H54 (cell line): ENCODE measurements at places on chromosomes 3 and 15.

- DNase-seq = no peak
Measured at GRCh38 chr3:129625072-129625874, 18.8 kb upstream of the PLXND1 start.

DNA sequence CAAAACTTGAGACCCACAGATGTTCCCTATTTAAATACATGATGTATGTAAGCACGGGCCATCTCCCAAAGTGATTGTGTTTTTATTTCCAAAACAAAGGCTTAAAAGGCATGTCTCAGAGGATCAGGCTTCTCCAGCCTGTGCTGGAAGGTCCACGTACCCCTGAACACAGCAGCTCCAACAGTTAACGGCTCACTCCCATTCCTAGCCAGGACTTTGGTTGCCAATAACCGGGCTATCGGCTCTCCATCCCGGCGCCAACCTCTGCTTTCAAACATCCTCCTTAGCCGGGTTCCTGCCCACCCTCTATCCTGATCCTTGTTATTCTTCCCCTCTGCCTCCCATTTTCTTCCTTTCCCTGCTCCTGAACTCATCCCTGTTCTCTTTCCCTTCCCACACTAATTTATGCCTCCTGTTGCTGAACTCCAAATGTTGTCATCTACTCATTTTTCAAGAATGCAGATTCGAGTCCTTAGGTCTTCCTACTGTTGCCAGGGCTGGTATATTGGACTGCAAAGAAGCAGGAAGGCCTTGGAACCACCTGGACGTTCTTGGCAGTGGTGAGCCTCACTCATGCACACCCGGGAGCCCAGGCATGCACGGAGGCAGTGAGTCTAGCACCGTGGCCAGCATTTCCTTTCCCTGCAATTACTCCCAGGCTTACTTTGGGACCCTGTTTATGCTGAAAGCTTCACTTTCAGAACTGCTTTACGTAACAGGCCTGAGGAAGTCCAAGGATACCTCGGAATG is 128.4 kb upstream of the RAD18 start:
- no peak for DNase-seq

GRCh38 chr3:134477938-134478337 is 7.8 kb downstream of the ANAPC13 start:
- DNase-seq = no peak

GRCh38 chr3:102038477-102039142 is 189.3 kb downstream of the NFKBIZ start:
- DNase-seq = no peak

DNA sequence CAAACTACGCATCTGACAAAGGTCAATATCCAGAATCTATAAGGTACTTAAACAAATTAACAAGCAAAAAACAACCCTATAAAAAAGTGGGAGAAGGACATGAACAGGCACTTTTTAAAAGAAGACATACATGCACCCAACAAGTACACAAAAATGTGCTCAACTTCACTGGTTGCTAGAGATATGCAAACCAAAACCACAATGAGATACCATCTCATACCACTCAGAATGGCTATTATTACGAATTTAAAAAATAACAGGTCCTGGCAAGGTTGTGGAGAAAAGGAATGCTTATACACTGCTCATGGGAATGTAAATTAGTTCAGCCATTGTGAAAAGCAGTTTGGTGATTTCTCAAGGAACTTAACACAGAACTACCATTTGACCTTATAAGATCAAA is 175.6 kb upstream of the MLF1 start:
- DNase-seq = no peak

GRCh38 chr15:70867911-70868467 is 14.0 kb upstream of the LARP6 start:
- DNase-seq = no peak

DNA sequence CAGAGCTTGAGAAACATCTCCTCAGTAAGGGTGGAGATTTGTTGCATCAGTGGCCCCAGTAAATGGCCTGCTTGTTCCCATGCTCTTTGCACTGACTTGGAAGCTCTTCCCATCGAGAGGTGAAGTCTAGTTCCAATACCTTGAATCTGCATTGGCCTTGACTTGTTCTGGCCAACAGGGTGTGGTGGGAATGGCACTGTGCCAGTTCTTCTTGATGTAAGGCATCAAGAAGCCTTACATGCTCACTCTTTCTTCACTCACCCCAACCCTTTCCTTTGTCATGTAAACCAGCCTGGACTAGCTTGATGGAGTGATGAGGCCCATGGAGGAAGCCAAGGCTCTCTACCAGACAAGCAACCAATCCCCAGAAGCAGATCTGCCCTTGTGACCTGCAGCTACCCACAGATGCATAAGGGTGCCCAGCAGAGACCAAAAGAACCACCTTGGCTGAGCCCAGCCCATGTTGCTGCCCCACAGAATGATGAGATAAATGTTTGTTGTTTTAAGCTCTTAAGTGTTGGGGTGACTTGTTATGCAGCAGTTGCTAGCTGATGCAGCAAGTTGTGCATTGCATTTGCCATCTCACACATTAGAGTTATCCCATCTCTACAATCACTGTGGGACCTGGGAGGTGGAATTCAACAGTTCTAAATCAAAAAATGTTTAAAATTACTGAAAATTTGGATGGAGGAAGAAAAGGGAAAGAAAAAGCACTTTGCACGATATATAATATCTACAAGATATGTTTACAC is 11.1 kb upstream of the MGLL start:
- DNase-seq = no peak

DNA sequence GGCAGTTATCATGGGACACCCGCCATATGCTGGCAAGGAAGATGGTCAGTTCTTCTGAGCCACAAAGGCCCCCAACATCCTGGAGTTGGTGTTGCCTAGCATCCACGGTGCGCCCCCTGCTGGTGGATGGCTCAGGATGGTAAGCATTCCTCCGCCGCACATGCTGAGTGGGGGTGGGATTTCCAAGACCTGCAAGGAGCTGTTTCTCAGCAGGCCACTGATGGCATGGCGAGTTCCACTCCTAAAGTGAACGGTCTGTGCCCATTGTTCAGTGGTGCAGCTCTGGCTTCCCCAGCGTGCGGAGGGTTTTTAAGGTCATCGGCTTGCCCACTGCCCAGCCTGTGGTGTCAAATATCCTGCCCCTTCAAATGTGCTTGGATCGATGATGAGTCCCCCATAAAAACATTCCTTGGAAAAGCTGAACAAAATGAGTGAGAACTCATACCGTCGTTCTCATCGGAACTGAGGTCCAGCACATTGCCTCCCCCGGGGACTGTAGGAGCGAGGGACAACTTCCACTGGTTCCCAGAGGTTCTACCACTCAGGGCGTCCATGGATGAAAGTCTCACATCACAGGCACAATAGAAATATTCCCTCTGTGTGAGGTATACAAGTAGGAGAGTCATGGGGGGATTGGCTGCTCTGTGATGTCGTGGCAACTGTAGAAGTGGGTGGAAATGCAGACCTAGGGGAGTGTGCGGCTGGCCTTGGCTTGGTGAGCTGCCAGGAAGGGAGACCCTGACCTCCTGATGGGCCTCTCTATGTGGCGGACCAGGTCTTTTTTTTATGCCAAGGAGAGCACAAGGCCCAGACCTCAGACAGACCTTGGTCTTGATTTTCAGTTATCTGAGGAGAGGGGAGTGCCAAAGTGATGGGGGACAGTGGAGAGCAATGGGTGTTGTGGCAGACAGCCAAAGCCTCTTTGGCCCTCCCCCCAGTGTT is 102.0 kb downstream of the SNRPN start:
- DNase-seq = no peak

DNA sequence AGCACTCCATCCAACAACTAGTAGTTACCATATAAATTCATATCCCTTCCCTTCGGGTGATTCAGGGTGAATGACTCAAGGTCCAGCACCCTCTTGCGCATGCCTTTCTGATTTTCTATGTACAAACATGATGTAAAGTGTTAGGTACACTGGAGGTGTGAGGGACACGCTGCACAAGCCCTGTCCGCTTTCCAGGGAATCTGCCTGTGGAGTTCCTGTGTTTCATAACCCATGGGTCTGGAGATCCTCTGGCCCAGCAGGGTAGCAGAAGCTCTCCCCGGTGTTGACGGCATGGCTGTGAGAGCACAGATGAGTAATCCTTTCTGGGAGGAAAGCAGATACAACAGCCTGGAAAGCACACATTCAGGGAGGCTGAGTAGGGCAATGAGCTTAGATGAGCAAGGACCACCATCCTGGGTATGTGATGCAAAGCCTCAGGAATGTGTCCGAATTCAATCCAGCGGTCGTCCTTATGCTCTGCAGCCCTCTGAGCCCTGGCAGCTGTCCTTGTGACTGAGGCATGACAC is 142.9 kb upstream of the TP63 start:
- DNase-seq = peak; percentile 61

GRCh38 chr3:61438253-61439121 is 122.9 kb upstream of the PTPRG start:
- no peak for DNase-seq

DNA sequence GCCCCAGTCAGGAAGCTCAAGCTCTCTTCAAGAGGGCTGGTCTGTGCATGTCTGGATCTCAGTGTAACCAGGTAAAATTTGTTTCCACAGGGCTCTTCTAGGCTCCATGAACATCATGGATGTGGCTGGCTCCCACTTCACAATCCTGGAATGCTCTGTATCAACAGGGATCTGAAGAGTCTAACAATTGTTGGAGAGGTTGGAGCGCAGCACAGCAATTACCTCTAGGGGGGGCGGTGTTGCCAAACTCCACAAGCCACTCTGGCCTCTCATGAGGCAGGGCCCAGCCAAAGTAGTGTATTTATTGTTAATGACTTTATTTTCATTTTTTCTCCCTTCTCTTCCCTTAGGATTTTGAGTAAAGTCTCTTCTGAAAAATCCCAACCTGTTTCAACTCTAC is 6.1 kb upstream of the EIF2B5 start:
- DNase-seq = peak; percentile 34

GRCh38 chr3:117495620-117496019 is 786.0 kb downstream of the TUSC7 start:
- no peak for DNase-seq

GRCh38 chr15:88658070-88658965 is 19.5 kb downstream of the ISG20 start:
- no peak for DNase-seq

- DNase-seq = no peak
Measured at GRCh38 chr3:45124352-45124751, 21.8 kb downstream of the CDCP1 start.
